Suprapubic skin (tissue), 4 donors: ENCODE measurements at places on chromosomes 1 and 21.

DNA sequence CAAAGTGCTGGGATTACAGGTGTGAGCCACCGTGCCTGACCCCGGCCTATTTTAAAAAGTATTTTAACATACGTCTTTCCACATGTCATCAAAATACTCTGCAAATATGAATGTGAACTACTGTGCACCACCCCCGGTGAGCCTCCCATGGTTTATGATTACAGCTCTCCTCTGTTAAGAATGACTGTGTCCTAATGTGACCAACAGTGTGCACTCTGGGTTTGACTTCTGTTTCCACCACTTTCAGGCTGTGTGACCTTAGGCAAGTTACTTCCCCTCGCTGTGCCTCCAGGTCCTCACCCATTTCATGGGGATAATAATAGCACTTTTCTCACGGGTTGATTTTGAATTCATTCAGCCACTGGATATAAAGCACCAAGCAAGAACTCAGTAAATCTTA lies 14.7 kb downstream of the AMPD2 start:
- H3K4me1 ChIP-seq: peaks cover 35% of the 10 kb centered on the region
- H3K36me3 ChIP-seq: peaks cover 20% of the 10 kb centered on the region
- H3K4me3 ChIP-seq: no peak overlapping the region

GRCh38 chr1:1407636-1408318 lies 684 bp upstream of the MRPL20 start:
- peak overlapping the region; percentile 89 for H3K27ac ChIP-seq
- no peak for DNase-seq
- H3K27me3 ChIP-seq: no peaks in the 10 kb centered on the region
- H3K36me3 ChIP-seq: peaks cover 31% of the 10 kb centered on the region

DNA sequence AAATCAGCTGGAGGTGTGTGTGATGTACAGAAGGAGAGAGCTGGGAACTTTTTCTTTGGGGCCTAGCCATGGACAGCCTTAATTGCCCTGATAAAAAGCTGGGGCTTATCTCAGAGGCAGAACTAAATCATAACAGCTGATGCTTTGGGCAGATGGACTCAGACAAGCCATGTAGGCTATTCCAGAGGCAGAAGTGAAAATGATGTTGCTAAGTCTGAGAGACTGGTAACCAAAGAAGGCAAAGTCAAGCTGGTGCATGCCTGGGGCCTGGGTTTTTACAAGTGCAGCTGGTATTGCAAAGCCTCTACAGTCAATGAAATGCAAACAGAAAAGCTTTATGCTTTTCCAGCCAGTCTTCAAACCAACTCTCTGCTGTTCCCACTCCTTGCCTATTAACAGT lies 39.0 kb upstream of the LMX1A start:
- no peak for DNase-seq
- H3K4me3 ChIP-seq: no peak overlapping the region
- H3K36me3 ChIP-seq: no peaks in the 10 kb centered on the region
- peaks cover 18% of the 10 kb centered on the region for H3K4me1 ChIP-seq

DNA sequence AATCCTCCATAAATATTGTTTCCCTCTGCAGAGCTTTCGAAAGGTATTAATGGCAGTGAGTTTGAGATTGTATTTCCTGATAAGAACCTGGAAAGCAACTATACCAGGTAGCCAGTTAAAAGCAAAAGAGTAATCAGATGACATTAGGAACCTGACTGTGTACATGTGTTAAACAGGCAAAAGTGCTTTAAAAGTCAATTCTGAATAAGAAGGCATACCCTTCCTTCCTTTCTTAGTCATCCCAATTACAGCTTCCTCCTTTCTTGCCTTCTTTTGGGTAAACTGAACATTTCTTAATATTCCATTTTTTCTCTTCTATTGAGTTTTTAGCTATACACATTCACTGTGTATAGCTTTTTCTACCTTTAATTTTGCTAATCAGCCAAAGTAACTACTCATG lies 144.7 kb downstream of the ZNF281 start:
- no peak overlapping the region for H3K27ac ChIP-seq
- no peak for DNase-seq
- no peaks in the 10 kb centered on the region for H3K4me1 ChIP-seq
- H3K4me3 ChIP-seq: no peak overlapping the region
- peaks cover 4% of the 10 kb centered on the region for H3K27me3 ChIP-seq
- H3K36me3 ChIP-seq: no peaks in the 10 kb centered on the region

DNA sequence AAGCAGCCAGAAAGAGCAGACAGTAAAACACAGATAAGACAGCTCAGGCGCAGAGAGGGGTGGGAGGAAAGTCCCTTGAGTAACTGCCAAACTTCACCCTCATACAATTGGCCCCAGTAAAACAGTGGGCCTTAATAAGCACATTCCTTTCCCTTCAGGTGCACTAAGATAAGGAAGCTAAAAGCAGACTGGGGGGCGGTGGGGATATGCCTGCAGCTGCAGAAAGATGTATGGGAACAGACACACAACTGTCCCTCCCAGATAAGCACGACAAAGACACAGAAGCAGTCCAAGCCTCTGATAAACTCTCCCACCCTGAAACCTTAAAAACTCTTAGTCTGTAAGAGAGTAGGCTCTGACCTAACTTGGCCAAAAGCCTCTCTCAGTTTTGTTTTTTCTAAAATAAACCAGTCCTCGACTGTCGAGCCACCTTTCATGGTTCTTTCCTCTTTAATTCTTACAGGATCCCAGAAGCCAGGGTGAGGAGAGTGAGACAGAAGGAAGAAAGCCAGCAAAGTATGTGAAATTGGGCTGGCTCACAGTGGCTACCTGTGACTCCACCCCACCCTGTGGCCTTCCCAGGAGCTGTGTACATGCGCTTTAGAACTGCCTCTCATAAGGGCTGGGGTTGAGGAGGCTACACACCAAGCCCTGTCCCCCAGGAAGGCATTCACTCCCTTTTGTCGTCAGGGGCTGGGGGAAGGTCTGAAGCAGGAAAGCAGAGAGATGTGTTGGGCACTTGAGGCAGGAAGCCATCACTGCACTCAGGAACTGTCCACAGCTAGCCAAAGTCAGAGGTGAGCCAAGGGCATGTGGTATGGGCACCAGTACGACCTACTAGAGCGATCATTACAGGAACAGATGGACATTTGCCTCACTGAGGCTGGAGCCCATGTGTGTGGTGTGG lies 4.6 kb downstream of the PGLYRP4 start:
- peak overlapping the region; percentile 30 for H3K27ac ChIP-seq
- H3K36me3 ChIP-seq: no peaks in the 10 kb centered on the region
- H3K4me1 ChIP-seq: peaks cover 29% of the 10 kb centered on the region

GRCh38 chr1:232923739-232924386 lies 26.5 kb upstream of the NTPCR start:
- H3K4me1 ChIP-seq: no peaks in the 10 kb centered on the region
- H3K27ac ChIP-seq: no peak overlapping the region
- H3K36me3 ChIP-seq: no peaks in the 10 kb centered on the region
- no peaks in the 10 kb centered on the region for H3K27me3 ChIP-seq
- no peak for DNase-seq
